Kasumi-1 (cell line): ENCODE measurements at places on chromosomes 2 and 18.

GRCh38 chr2:10413503-10413902, 34.6 kb downstream of the ODC1 start:
- no peak for DNase-seq

DNA sequence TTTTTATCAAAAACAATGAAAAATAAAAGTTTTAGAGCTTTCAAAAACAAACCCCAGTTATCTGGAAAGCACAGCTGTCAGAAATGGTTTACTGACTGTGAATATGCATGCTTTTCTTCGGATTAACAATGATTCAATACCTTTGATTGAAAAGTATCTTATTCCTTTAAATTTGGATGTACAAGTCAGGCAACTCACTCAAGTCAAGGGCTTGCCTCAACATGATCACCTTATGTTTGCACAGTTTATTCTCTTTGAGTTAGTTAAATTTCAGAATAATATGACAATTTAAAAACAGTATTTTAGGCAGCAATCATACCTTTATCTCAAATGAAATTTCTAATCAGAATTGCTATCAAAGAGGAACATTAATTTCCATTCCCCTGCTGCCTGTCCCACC, 108.8 kb upstream of the FOSL2 start:
- no peak for DNase-seq

- peak; percentile 8 for DNase-seq
These were observed 345.7 kb downstream of the CYP26B1 start for GRCh38 chr2:71801969-71802368.

GRCh38 chr18:69205925-69206324, 194.8 kb upstream of the DOK6 start:
- DNase-seq = no peak

DNA sequence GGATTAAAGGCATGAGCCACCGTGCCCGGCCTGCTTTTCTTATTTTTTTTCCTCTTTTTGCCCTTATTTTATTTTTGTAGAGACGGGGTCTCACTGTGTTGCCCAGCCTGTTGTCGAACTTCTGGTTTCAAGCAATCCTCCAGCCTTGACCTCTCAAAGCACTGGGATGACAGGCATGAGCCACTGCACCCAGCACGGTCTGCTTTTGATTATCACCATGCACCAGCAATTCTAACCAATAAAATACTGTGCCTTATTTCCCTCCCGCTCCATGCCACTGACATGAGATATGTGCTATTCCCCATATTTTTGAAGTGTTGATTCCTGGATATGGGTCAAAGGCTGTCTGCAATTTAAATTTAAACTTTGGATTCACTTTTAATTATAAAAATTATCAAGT, 42.9 kb downstream of the ACYP2 start:
- DNase-seq = no peak

GRCh38 chr18:77676910-77677309, 427.3 kb downstream of the GALR1 start:
- no peak for DNase-seq

DNA sequence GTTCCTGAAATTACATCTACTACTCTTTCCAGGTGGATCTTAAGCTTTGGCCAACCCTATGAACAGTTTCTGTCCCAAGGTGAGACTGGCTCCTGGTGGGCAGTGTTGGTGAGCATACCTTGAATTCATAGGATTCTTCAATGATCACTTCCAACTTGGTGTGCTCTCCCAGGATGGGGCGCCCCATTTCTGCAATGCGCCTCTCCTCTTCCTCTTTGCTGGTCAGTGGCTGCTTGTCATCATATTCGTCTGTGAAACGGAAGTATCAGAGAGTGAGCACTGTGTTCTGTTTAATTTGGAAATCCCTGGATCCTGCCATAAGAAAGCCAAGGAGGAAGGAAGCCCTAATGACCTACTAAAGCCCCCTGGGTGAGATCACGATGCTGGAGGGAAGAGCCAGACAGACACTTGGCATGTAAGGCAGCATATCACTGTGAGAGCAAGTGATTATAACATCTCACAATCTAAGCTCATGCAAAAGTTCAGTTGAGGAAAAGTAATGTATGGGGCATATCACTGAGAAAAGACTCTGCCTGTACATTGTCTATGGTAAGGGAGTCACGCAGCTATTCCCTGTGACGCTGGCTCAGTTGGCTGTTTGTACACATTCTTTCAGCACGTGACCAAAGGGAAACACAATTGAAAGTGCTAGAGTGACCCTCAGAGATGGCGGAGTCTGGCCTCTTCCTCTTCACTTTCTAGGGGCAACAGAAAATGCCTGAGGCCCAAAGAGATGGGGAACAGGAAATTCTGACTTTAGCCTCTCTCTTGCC, 287.0 kb downstream of the SLC8A1 start:
- DNase-seq = no peak

- DNase-seq = no peak
These were observed 200.7 kb downstream of the MYCN start for GRCh38 chr2:16140771-16141640.

DNA sequence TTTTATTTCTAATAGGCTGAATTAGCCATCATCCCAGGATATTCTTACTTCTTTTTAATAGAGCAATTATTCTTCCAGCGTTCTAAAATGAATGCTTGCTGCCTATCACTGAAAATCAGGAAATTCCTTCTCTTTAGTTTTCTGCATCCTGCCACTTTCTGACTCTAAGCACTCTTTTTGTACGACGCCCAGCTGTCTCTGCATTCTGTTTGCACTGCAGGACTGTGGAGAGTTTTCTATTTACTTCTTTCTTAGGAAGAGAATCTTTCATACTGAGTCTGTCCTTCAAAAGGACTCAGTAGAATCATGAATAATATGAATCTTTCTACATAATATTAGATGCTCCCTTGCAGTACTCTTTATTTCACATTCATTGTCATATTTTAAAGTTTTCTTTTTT, 360.4 kb upstream of the DSEL start:
- DNase-seq = no peak

- no peak for DNase-seq
These were observed 199.7 kb downstream of the MYO3B start for GRCh38 chr2:170377500-170378207.

GRCh38 chr2:239236808-239237205, 164.0 kb downstream of the HDAC4 start:
- DNase-seq = peak; percentile 29

DNA sequence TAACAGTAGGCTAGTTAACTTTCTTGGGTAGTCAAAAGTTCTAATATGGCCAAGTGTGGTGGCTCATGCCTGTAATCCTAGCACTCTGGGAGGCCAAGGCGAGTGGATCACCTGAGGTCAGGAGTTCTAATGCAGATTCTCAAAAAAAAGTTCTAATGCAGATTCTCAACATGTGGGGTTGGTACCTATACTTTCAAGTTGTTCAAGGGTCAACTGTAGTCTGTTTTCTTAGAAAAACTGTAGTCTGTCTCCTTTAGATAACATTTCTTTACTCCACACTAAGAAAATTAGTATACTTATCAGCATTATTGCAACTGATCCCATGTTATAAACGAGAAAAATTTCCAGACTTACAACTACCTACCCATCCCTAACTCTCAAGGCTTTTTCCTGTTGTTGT, 16.6 kb downstream of the INO80D start:
- DNase-seq = no peak

DNA sequence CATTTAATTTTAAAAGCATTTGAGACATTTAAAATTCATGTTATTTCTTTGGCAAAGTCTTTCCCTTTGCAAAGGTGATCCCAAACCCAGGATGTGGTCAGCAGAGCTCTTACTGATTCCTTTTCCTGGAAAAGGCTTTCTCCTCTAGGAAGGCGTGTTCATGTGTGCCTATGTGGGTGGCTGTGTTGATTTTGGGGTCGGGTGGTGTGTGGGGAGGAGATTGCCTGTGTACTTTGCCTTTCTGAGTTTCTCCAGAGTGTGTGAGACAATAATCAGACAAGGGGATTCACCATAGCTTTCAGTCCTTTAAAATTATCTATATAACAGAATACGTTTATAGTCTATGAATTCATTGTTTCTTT, 173.2 kb downstream of the SOCS6 start:
- DNase-seq = no peak

DNA sequence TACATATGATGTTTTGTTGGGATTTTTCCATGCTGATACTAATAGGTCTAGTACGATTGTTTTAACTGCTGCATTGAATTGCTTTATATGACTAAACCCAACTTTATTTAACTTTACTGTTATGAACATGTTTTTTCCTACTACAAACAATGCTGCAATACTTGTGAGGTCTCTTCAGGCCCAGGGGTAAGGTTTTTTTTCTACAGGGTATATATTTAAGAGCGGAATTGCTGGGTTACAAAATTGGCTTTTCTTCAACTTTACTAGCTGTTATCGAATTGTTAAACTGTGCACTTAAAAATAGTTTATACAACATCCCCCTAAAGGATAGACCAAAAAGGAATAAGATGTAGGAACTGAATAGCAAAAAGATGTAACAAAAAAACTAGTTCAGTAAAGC, 78.5 kb upstream of the TMEM178A start:
- no peak for DNase-seq

DNA sequence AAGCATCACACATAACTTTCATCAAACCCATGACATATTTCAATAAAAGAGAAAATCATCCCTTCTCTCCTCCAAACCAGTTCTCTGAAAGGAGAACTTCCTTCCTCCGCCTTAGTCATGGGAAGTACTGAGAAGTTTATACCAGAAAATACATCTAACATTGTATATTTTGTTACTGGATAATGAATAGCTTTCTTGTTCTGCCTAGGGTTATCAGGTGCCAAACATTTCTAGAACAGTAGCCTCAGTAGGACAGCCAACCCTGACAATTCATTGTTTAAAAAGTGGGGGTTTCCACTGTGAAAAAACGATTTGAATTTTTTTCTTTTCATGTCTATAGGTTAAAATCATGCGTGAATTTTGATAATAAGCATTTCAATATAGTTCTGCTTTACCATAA, 16.0 kb upstream of the DAW1 start:
- no peak for DNase-seq

DNA sequence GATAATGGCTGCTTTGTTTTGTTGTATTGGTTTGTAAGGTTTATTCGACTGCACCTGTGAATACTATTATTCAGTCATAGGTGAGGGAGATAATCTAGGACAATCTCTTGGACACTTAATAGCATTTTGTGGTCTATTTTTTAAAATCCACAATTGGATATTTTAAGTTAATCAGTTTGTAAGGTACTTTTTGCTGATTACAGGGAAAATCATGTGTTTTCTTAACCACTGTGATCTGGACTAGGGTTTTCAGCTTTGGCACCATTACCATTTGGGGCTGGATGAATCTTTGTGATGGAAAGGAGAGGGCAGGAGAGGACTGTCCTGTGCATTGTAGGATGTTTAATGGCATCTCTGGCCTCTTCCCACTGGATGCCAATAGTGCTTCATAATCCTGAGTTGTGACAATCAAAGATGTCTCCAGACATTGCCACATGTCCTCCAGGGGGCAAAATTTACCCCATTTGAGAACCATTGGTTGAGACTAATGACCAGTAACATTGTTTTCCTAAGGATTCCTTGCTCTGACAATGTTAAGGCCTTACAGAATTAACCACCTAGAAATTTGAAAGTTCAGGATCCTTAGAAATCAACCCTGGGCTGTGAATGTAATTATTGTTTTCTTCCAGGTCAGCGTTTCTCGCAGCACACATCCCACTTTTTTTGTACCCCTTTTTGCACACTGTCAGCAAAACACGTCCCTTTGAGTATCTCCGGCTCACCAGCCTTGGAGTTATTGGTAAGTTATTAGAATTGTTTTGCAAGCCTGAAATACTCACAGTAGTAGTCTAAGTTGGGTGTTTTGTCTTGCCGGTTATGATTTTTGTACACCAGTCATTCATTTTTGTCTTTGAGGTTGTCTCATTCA, 15.6 kb downstream of the CNOT9 start:
- DNase-seq = no peak

DNA sequence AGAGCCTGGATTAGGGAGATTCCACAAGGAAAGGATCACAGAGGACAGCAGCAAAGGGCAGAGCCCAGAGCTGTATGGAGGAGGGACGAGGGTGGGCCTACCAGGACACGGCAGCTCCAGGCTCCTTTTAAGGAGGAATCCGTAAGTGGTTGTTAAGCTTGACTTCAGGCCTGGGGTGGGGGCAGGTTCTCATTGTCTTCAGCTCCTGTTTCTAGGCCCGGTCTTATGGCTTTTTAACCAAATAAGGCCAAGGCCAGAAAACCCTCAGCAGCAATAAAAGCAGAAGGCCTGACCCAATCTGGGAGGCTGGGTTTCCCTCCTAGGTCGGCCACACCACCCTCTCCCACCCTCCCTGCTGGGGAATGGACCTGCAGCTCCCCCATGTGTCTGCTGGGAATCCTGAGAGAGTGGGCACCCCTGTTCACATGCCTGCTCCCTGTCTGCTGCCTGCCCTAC, 111.2 kb downstream of the PLB1 start:
- peak; percentile 31 for DNase-seq

DNA sequence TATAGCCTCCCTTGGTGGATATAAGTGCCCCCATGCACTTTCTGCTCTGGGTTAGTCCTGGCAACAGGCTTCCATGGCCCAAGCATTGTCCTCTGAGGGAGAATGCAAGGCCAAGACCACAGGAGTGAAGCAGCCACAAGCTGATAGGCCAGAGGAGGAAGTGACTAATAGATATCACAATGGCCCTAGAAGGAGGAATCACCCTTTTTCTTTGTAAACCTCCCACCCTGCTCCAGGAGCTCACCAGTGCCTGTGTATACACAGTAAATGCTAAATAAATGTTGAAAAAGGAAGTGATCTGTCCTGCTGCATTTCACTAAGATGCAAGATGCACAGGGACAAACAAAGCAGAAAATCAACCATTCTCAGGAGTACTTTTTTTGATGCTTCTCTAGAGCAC, 49.7 kb upstream of the ABCA12 start:
- no peak for DNase-seq

- no peak for DNase-seq
These were observed 32.3 kb downstream of the ZCCHC2 start for GRCh38 chr18:62555135-62555534.

DNA sequence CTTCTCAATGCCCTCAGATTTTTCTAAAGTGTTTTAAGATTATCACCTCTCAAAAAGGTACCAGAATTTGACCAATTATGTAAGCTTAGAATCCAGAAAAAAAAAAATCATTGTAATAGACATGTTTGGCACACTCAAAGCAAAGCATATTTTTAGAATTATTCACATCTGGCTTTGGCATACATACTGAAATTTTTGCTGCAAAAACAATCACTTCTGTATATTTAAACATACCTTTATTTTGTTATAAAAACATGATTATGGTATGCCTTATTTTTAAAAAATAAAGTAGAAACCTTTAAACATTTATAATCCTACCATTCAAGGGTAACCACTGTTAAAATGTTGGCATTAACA, 143.3 kb downstream of the ESCO1 start:
- no peak for DNase-seq

DNA sequence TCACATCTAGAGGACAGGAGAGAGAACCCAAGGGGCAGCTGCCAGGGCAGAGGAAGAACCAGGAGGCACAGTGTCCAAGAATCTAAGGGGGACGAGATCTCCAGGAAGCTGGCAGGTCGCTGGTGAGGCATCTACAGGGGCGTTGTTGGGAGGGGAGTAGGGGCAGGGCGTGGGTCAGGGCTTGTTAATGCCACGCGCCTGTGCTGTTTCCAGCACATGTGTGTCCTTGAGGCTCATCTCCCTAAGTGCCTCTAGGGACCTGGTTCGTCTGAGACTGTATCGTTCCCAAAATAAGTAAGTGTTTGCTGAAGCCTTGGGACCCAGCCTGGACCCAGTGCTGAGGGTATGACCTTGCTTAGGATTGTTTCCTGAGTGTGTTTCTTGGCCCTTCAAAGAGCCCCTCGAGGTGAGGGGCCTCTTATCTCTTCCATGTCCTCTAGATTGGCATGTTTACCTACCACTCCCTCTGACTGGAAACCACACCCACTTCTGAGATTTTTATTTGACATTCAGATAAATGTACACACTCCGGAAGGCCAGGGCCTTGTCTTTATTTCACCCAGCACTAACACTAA, 22.2 kb downstream of the HK2 start:
- DNase-seq = no peak

- no peak for DNase-seq
These were observed 208.3 kb upstream of the FANCL start for GRCh38 chr2:58449286-58450010.
